ENCODE measurements at places on chromosomes 11 and 22.

- peak; percentile 16 for DNase-seq
Observed at GRCh38 chr11:77821349-77821851, 456 bp downstream of the AAMDC start.

DNA sequence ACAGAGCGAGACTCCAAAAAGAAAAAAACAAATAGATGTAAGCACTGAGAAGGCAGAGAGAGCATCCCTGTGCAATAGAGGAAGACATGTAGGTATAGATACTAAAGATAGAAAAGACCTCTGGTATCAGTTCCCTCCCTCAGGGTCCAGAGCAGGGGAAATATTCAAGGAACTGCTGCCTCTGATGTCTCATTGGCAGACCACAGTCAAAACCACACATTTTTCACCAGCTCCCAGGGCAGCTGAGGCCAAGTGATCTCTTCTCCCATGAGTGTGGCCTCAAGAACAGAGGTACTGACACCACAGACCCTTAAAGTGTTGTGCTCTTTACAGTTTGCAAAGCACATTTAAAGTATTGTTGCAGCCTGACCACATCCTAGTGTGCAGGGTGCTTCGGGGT, 288.5 kb downstream of the NTM start:
- DNase-seq, result no peak

DNA sequence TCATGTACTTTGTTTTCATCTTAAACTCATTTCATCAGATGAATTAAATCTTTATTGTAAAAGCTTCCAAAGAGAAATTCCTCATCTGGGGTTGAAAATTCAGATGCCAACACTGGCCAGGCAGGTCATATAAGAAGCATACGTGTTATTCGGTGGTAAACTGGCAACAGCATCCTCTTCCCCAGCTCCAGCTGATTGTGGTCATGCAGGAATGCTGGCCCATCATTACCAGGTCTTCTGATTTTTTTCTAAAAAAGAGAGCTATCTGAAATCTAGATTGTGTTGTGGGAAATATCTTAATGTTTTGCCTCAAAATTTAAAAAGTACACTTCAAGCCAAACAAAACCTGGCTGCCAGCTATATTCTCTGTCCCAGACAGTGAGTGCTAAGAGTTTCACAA, 53.6 kb downstream of the ARFGAP2 start:
- no peak for DNase-seq

DNA sequence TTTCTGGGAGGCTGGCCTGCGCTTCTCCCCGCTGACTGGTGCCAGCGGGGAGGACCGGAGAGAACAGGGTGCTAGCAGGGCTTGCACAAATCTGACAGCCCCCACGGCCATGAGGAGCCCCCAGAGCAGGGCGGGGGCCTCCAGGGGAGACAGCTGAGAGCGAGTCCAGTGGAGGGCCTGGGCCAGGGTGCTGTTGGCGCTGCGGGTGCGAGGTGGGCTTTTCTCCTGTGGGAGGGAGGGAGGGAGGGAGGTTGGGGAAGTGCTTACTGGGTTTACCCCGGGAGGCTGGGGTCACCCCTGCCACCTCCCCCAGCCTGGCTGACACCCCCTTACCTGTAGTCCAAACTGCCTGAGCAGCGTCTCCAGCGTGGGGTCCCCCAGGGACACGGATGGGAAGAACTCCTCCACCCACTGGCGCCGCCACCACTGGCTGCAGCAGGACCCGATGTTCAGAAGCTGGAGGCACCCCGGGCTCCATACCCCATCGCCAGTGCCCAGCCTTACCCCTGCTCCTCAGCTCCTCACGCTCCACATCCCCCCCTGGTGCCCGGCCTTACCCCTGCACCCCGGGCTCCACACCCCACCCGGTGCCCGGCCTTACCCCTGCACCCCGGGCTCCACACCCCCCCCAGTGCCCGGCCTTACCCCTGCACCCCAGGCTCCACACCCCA, 3.9 kb downstream of the LMF2 start:
- no peak for DNase-seq

- no peak for DNase-seq
Observed at GRCh38 chr11:86988351-86988881, 33.2 kb upstream of the FZD4 start.

DNA sequence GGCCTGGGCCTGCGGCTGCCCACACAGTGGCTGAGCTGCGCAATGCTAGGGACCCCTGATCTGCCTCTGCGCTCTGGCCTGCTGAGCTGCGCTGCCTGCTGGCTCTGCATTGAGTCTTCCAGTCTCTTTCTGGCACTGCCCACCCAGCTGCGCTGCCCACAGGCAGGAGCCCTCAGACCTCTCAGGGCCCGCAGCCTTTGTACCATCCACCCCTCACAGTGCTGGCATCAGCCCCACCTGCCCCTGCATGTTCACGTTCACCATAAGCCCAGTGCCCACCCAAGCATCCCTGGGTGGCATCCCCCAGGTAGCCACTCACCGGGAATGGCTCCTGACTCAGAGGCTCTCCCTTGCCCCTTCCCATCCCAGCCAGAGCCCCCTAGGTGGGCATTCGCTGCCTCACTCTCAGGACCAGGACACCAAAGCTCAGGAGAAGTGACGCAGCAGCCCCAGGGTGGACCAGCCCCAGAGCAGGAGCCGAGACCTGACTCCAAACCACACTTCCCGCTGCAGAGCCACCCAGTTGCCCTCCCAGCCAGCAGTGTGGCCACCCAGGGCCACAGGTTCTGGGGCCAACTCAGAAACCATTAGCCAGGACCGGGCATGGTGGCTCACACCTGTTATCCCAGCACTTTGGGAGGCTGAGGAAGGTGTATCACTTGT, 21.7 kb upstream of the COMT start:
- no peak for DNase-seq

DNA sequence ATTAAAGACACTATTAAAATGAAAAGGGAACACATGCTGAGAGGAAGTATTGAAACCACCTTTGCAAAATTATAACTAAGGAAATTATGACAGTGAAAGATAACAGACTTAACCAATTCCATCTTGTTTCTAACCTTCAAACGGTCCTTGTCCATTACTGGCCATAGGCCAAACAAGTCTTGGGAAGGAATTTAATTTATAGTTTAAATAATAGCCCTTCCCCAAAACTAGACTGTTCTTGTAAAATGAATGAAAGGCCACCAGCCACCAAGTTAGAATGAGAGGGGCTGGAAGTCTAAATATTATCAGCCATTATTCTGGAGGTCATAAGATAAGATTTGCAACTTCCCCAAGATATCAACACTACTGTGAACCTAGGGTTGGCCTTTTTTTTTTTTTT, 1.8 kb upstream of the TALDO1 start:
- no peak for DNase-seq

DNA sequence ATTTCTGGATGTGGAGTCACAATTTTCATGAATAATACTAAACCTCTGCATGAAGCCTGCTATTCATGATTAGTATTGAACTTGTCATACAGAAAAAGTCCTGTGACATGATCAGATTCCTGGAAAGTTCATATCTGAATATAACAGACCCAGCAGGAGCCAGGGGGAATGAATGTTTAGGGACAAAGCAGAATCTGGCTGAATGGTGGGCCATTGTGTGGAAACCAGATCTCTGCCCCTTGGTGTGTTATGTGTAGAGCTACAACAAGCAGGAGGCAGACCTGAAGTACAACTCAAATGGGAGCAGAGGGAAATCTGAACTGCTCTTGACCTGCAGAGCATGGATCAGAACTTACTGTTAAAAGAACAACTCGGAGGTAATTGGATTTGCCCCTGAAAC, 30.3 kb downstream of the KREMEN1 start:
- DNase-seq, result no peak

GRCh38 chr11:36191941-36192340, 97.3 kb downstream of the COMMD9 start:
- DNase-seq, result no peak

DNA sequence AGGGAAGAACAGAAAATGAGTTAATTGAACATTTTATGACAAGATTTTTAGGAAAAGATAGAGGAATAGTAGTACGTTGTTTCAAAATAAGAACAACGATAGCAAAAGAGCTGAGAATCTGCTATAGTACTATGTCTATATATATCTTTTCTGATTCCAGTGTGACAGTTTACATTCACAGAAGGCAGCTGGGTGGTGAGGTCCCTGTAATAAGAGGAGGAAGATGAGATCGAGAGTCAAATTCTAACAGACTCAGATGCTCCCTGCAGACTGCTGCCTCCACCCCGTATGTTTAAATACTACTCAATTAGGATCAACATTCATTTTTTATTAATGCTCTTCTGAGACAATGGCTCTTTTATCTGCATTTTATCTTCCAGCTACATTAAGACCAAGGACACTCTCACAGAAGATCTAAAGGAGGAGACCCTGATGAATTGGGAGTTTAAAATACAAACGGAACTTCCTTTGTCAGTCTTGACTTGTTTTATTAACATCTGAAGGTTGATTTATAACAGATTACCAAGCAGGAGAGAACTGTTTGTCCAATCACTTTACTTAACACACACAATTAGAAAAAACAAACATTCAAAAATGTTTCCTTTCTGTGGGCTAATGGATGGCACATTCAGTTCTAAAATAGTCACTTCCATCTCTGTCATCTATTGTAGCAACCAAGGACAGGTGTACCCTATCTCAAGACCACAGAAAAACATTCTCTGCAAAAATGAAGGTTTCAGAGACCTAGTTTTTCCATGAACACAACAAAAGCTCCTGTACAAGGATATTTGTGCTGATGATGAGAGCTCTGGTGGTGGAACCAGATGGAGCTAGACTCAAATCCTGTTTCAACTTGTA, 240.2 kb downstream of the CADM1 start:
- DNase-seq, result peak; percentile 12

All from OCI-LY7 (cell line).